Progenitor cell of endocrine pancreas (in vitro differentiated cells): ENCODE measurements at places on chromosomes 5 and 9.

GRCh38 chr9:107751567-107752210, 262.1 kb upstream of the KLF4 start:
- peaks cover 89% of the 10 kb centered on the region for H3K27me3 ChIP-seq
- DNase-seq, result no peak
- H3K36me3 ChIP-seq, result no peaks in the 10 kb centered on the region
- H3K4me3 ChIP-seq, result no peak overlapping the region

DNA sequence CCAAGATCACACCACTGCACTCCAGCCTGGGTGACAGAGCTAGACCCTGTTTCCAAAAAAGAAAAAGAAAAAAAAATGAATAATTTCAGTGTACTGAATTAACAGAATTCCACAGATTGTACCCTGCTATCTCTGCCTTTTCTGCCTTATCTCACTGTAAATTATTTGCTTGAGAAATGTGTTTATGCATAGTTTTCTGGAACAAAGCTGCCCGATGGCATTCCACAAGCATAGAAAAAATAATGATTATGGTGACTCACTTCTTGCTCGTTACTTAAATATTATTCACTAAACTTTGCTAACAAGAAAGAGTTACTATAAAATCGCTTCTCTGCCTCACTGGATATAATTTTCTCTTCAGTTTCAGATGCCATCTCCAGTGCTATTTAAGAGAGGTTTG, 88.7 kb upstream of the FAM169A start:
- peaks cover 58% of the 10 kb centered on the region for H3K4me1 ChIP-seq
- peaks cover 11% of the 10 kb centered on the region for H3K36me3 ChIP-seq
- H3K4me3 ChIP-seq, result no peak overlapping the region
- DNase-seq, result no peak

DNA sequence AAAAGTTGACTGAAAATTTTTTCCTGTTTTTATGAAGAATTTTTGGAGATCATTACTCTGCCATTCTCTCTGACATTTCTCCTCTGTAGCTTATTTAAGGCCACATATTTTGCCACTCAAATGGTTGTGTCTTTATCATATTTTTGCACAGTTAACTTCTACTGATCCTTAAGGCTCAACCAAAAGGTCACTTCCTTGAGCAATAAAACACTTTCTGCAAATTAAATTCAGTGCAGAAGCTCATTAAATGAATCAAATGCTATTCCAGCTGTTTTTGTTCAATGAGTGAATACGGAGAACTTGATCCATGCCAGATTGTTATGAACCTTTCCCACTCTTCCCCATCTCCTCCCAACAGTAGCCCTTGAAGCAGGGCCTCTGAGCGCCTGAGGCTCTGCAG, 93.8 kb upstream of the EPB41L4A start:
- no peak overlapping the region for H3K27ac ChIP-seq
- H3K4me1 ChIP-seq, result peaks cover 1% of the 10 kb centered on the region
- no peak for DNase-seq
- no peak overlapping the region for H3K4me3 ChIP-seq

GRCh38 chr9:37784291-37784615, 611 bp downstream of the EXOSC3 start:
- peak overlapping the region; percentile 97 for H3K4me3 ChIP-seq
- H3K36me3 ChIP-seq, result peaks cover 10% of the 10 kb centered on the region
- no peak for DNase-seq
- peaks cover 14% of the 10 kb centered on the region for H3K27me3 ChIP-seq
- peaks cover 14% of the 10 kb centered on the region for H3K4me1 ChIP-seq

- peaks cover 31% of the 10 kb centered on the region for H3K4me1 ChIP-seq
- H3K27me3 ChIP-seq, result no peaks in the 10 kb centered on the region
- H3K27ac ChIP-seq, result no peak overlapping the region
- peaks cover 5% of the 10 kb centered on the region for H3K36me3 ChIP-seq
- H3K4me3 ChIP-seq, result no peak overlapping the region
- no peak for DNase-seq
Measured at GRCh38 chr5:117242028-117242427, 667.4 kb upstream of the SEMA6A start.

DNA sequence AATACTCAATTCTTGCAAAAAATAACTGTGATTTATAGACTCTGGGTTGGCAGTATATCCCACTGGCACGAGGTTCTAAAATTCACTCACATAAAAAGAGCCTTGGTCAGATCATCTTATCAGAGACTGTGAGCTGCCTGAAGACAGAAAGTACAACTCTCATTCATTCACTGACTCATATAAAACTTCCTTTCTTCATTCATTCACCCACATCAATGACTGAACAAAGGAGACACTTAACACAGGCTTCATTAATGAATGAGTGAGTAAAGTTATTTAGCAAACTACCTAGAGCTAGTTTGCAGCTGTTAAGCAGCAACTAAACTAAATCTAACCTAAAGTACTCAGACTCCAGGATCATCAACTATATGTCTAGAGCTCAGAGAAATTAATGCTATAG, 214.7 kb downstream of the DENND1A start:
- no peak overlapping the region for H3K4me3 ChIP-seq
- peaks cover 2% of the 10 kb centered on the region for H3K36me3 ChIP-seq
- H3K27ac ChIP-seq, result no peak overlapping the region

- H3K4me3 ChIP-seq, result no peak overlapping the region
- H3K4me1 ChIP-seq, result no peaks in the 10 kb centered on the region
- DNase-seq, result no peak
- no peaks in the 10 kb centered on the region for H3K36me3 ChIP-seq
Measured at GRCh38 chr9:10127867-10128266, 484.9 kb downstream of the PTPRD start.

GRCh38 chr5:102681403-102681983, 73.6 kb upstream of the PAM start:
- H3K4me3 ChIP-seq, result no peak overlapping the region
- peak; percentile 22 for DNase-seq
- no peaks in the 10 kb centered on the region for H3K36me3 ChIP-seq
- H3K27ac ChIP-seq, result no peak overlapping the region
- peaks cover 2% of the 10 kb centered on the region for H3K4me1 ChIP-seq

DNA sequence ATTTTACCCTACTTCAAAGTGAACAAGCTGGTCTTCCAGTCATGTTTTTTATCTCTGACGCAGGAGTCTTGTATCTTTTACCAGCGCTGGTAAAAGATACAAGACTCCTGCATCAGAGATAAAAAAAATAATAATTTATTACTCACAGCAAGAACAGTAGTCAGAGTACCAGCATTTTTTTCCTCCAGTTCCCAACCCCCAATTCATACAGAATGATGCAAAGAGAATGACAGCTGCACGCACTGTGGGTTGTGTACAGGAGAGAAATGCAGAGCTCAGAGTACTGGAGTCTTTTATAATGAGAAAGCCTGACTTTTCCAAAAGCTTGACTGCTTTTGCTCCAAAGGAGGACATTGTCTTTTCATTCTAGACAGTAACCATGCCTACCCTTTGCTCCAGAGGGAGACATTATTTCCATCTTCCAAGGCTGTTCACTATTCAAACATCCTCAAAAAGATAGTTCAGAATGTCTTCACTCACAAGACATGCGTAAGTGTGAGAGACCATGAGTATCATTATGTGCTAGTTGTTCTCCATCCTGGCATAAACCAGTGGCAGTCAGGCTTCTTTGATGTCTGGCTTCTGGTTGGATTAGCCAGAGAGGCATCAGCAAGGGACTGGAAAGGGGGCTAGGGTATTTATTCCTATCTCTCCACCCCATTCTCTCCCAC, 14.3 kb upstream of the RANBP6 start:
- H3K4me3 ChIP-seq, result no peak overlapping the region
- H3K36me3 ChIP-seq, result no peaks in the 10 kb centered on the region
- H3K27ac ChIP-seq, result no peak overlapping the region
- DNase-seq, result no peak

GRCh38 chr5:156019130-156019529, 307.8 kb upstream of the SGCD start:
- H3K4me3 ChIP-seq, result no peak overlapping the region
- H3K27me3 ChIP-seq, result no peaks in the 10 kb centered on the region
- H3K27ac ChIP-seq, result no peak overlapping the region
- H3K4me1 ChIP-seq, result peaks cover 4% of the 10 kb centered on the region
- no peaks in the 10 kb centered on the region for H3K36me3 ChIP-seq

GRCh38 chr5:8730194-8730593, 815.7 kb downstream of the SEMA5A start:
- DNase-seq, result no peak
- no peaks in the 10 kb centered on the region for H3K27me3 ChIP-seq
- no peak overlapping the region for H3K27ac ChIP-seq
- H3K4me1 ChIP-seq, result no peaks in the 10 kb centered on the region
- no peaks in the 10 kb centered on the region for H3K36me3 ChIP-seq
- H3K4me3 ChIP-seq, result no peak overlapping the region

GRCh38 chr5:168001318-168001717, 290.1 kb upstream of the WWC1 start:
- peaks cover 16% of the 10 kb centered on the region for H3K4me1 ChIP-seq
- H3K27ac ChIP-seq, result no peak overlapping the region
- no peak for DNase-seq
- H3K27me3 ChIP-seq, result peaks cover 19% of the 10 kb centered on the region

DNA sequence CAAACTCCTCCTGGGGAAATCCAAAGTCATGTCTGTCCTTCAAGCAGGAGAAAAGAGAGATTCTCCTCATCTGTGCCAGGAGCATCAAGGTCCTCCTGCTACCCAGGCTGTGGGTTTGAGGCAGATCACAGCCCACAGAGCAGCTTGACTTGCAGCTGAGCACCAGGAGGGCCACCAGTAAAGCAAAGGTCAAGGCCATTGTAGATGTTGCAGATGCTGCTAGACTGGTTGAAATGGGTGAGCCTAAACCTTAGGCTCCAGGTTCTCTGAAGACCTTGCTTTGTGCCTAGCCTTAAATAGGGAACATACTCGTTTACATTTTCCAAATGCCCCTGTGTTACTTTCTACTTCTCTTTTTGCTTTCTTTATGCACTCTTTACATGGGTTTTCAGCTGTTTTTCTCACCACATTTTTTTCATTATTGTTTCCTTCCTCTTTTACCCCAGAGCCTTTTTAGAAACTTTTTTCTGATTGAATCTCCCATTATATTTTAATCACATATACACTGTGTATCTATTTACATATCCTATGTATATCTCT, at the start of gene IFNA2:
IFNA2 (minus strand) TSS at position 268 of the 540 bp plus-strand sequence; CDS start at position 199, 69 bp downstream.
- H3K36me3 ChIP-seq, result no peaks in the 10 kb centered on the region
- H3K4me1 ChIP-seq, result peaks cover 20% of the 10 kb centered on the region
- peaks cover 5% of the 10 kb centered on the region for H3K27me3 ChIP-seq
- H3K27ac ChIP-seq, result no peak within 1 kb of the TSS
- H3K4me3 ChIP-seq, result no peak within 1 kb of the TSS
- DNase-seq, result no peak

DNA sequence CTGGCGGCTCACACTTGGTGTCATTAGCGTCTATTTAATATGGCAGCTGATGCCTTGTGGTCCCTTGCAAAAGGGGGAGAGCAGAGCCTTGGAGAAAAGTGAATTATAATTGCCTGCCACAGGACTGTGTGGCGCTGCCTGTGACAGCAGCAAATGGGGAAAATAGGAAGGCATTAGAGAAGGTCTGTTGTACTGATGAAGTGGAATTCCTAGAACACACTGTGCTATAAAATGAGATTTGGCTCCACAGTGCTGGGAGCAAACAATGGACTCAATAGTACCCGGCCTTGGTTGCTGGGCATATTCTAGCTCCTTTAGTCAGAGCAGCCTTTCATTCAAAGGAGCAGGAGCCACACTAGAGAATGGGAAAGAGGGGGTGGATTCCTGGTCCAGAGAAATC, 21.3 kb downstream of the SEMA6A start:
- peaks cover 47% of the 10 kb centered on the region for H3K4me1 ChIP-seq
- peak overlapping the region; percentile 81 for H3K27ac ChIP-seq
- H3K4me3 ChIP-seq, result no peak overlapping the region
- no peak for DNase-seq
- H3K27me3 ChIP-seq, result no peaks in the 10 kb centered on the region

DNA sequence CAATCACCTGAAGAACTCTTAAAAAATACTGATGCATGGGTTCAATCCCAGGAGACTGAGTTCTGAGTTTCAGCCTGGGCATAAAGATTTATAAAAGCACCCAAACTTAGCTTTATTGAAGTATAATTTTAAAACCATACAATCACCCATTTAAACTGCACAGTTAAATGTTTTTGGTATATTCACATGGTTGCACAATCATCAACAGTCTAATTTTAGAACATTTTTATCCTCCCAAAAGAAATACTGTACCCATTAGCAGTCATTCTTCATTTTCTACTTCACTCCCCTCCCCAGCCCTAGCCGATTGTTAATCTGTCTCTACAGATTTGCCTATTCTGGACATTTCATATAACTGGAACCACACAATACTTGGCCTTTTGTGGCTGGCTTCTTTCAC, 141.7 kb downstream of the ARSB start:
- DNase-seq, result no peak
- H3K4me3 ChIP-seq, result no peak overlapping the region
- peaks cover 4% of the 10 kb centered on the region for H3K36me3 ChIP-seq
- H3K27me3 ChIP-seq, result no peaks in the 10 kb centered on the region
- no peaks in the 10 kb centered on the region for H3K4me1 ChIP-seq
- no peak overlapping the region for H3K27ac ChIP-seq

- no peak for DNase-seq
- no peak overlapping the region for H3K4me3 ChIP-seq
- H3K36me3 ChIP-seq, result no peaks in the 10 kb centered on the region
- no peak overlapping the region for H3K27ac ChIP-seq
- H3K27me3 ChIP-seq, result peaks cover 25% of the 10 kb centered on the region
Measured at GRCh38 chr9:129667850-129668249, 2.4 kb downstream of the PRRX2 start.

- no peak overlapping the region for H3K4me3 ChIP-seq
- no peak overlapping the region for H3K27ac ChIP-seq
Measured at GRCh38 chr5:119264186-119264585, 91.6 kb upstream of the TNFAIP8 start.

DNA sequence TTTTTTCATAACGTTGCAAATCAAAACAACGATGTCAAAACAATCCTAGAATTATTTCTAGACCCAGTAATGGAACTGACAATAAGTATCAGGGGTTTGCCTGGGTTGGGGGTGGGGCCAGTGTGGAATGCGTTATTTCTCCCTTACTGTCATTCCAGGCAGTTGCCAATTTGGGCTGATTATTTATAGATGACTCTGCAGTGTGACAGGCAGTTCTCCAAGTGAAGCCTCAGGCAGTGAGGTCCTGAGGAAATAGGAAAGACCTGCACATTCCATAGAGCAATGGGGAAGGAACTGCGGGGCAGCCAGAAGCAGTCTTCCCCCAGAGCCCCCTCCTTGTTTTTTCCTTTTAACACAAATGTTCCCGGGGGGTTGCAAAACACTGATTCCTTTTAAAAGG, 179.0 kb downstream of the YTHDC2 start:
- H3K27me3 ChIP-seq, result peaks cover 32% of the 10 kb centered on the region
- no peaks in the 10 kb centered on the region for H3K36me3 ChIP-seq
- DNase-seq, result no peak
- no peak overlapping the region for H3K27ac ChIP-seq

GRCh38 chr9:136345281-136346156, 18.0 kb downstream of the DNLZ start:
- no peaks in the 10 kb centered on the region for H3K27me3 ChIP-seq
- peak overlapping the region; percentile 71 for H3K27ac ChIP-seq
- no peaks in the 10 kb centered on the region for H3K36me3 ChIP-seq
- peaks cover 3% of the 10 kb centered on the region for H3K4me1 ChIP-seq
- H3K4me3 ChIP-seq, result no peak overlapping the region
